T-helper 17 cell (primary cell): ENCODE measurements at places on chromosomes 5 and 9. TPM values are rescaled to one million over a fixed set of nuclear protein-coding genes. Genes with fewer than 3 reads are reported as not detected.

- H3K4me1 ChIP-seq = peaks cover 19% of the 10 kb centered on the region
- H3K4me3 ChIP-seq = no peak overlapping the region
- DNase-seq = no peak
- no peaks in the 10 kb centered on the region for H3K27me3 ChIP-seq
Observed at GRCh38 chr9:100052375-100052774, 46.4 kb downstream of the ERP44 start.

DNA sequence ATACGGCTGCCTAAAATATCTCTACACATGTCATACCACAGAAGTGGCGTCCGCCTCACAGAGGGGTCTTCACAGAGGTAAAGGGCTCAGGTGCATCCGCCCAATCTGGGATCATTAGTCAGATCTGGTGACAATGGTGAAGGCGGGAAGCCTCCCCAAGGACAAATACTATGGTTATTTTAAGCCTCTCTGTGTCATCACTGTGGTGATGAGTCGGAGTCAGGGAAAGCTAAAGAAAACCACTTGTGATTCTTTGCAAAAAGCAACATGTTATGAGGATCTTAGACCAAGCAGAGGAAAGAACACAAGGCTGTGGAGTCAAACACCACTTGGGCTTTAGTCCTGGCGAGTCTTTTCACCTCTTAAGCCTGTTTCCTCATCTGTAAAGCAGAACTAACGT is 190.4 kb downstream of the DRD1 start:
- peaks cover 2% of the 10 kb centered on the region for H3K36me3 ChIP-seq
- no peak for DNase-seq
- H3K4me1 ChIP-seq = peaks cover 16% of the 10 kb centered on the region
- H3K27ac ChIP-seq = peak overlapping the region; percentile 12
- H3K27me3 ChIP-seq = no peaks in the 10 kb centered on the region
- H3K4me3 ChIP-seq = no peak overlapping the region

GRCh38 chr5:158499075-158499891 is 600.4 kb downstream of the EBF1 start:
- H3K27me3 ChIP-seq = peaks cover 22% of the 10 kb centered on the region
- H3K36me3 ChIP-seq = no peaks in the 10 kb centered on the region

DNA sequence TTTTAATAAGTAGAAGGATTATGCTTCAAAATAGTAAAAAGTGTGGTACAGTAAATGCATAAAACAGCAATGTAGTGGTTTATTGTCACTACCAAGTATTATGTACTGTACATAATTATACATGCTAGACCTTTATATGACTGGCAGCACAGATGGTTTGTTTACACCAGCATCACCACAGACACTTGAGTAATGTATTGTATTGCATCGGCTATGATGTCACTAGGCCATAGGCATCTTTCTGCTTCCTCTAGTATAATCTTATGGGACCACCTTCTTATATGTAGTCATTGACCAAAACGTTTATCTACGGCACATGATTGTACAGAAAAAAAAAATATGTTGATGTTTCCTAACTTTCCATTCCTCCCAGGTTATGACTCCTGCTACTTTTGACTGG is 31.9 kb upstream of the SSBP2 start:
- no peak overlapping the region for H3K27ac ChIP-seq
- no peak overlapping the region for H3K4me3 ChIP-seq

DNA sequence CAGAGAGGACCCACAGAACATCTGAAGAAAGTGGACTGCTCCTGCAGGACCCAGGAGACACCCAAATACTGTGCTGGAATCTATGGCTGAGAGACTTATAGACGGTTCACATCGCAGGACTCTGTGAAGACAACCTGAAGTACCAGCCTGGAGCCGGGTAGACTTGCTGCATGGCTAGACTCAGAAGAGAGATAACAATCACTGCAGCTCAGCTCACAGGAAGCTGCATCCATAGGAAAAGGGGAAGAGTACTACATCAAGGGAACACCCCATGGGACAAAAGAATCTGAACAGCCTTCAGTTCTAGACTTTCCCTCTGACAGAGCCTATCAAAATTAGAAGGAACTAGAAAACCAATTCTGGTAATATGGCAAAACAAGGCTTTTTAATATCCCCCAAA is 26.5 kb upstream of the TRIM36 start:
- H3K4me1 ChIP-seq = no peaks in the 10 kb centered on the region
- no peak overlapping the region for H3K4me3 ChIP-seq
- no peak for DNase-seq
- H3K36me3 ChIP-seq = peaks cover 3% of the 10 kb centered on the region

The ATOX1 gene
- 24.3 TPM for total RNA-seq

- DNase-seq = no peak
- H3K36me3 ChIP-seq = no peaks in the 10 kb centered on the region
- no peak overlapping the region for H3K27ac ChIP-seq
- H3K4me1 ChIP-seq = no peaks in the 10 kb centered on the region
- no peak overlapping the region for H3K4me3 ChIP-seq
- H3K27me3 ChIP-seq = peaks cover 14% of the 10 kb centered on the region
Observed at GRCh38 chr9:109290385-109290784, 30.5 kb downstream of the EPB41L4B start.

The OGN gene
- not detected for total RNA-seq

GRCh38 chr9:97908705-97909104 is 13.6 kb downstream of the TRMO start:
- no peak for DNase-seq
- peaks cover 17% of the 10 kb centered on the region for H3K36me3 ChIP-seq

The PCDHA13 gene
- total RNA-seq = not detected

The LHX6 gene
- not detected for total RNA-seq

GRCh38 chr5:137649228-137649935 is 86.5 kb downstream of the KLHL3 start:
- H3K4me3 ChIP-seq = no peak overlapping the region
- no peak overlapping the region for H3K27ac ChIP-seq
- no peaks in the 10 kb centered on the region for H3K27me3 ChIP-seq
- DNase-seq = no peak
- H3K4me1 ChIP-seq = no peaks in the 10 kb centered on the region

DNA sequence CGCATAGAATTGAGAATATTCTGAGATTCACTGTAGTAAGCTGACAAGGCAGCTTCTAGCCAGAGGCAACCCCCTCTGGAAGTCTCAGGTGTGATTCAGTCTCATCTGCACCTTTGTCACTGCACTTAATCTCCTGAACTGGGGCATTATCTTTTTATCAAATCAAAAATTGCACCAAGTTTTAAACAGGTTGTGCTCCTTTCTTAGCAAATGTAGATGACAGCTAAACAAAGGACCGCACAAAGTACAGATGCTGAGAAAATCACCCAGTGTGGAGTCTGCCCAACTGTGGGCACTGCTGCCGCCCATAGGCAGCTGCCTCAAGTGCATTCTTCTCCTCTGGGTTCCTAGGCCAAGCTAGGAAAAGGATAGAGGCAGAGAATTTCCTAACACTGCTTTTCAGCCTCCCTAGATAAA is 51.1 kb downstream of the STARD4 start:
- peaks cover 14% of the 10 kb centered on the region for H3K36me3 ChIP-seq
- no peak for DNase-seq
- H3K4me1 ChIP-seq = peaks cover 12% of the 10 kb centered on the region
- no peak overlapping the region for H3K4me3 ChIP-seq

DNA sequence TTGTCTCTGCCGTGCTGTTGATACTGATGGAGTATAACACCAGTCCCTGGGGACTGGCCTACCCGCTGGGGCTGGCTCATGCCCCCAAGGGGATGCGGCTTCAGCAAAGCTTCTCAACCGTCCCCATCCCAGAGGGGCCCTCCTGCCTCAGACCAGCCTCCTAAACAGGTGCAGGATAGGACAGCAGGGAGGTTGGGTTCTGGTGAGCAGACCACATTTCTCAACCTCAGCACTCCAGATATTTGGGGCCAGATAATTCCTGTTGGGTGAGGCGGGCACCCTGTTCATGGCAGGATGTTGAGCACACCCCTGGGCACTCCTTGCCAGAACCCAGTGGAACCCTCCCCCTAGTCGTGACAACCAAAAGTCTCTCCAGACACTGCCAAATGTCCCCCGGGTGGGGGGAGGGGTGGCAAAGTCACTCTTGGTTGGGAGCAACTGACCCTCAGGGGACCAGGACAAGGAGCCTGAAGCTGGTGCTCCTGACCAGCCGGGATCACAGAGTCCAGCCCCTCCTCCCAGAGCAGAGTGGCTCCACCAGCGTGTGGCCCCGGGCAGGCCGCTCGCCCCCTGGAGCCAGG is 107.8 kb downstream of the ZNF354C start:
- peaks cover 16% of the 10 kb centered on the region for H3K27me3 ChIP-seq
- H3K4me3 ChIP-seq = peak overlapping the region; percentile 47
- DNase-seq = no peak
- H3K36me3 ChIP-seq = no peaks in the 10 kb centered on the region

DNA sequence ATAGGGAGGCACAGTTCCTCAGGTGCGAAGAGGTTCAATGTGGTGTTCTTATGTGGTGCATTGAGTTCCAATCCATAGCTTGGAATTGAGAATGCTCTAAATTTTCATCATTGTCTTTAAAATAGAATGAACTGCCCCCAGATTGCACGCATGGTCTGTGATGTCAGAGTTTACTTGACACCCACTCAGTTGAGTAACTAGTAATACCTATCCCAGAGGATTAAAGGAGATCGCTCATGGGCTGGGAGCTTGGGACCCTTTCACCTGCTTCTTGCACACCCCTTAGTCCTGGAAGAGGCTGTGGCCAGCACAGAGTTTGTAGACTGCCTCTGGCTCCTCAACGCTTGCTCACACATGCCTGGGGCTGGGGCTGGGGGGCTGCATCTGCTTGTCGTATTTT is 95.1 kb upstream of the OTULINL start:
- peaks cover 2% of the 10 kb centered on the region for H3K36me3 ChIP-seq
- no peak for DNase-seq
- H3K27me3 ChIP-seq = no peaks in the 10 kb centered on the region
- H3K4me3 ChIP-seq = no peak overlapping the region

DNA sequence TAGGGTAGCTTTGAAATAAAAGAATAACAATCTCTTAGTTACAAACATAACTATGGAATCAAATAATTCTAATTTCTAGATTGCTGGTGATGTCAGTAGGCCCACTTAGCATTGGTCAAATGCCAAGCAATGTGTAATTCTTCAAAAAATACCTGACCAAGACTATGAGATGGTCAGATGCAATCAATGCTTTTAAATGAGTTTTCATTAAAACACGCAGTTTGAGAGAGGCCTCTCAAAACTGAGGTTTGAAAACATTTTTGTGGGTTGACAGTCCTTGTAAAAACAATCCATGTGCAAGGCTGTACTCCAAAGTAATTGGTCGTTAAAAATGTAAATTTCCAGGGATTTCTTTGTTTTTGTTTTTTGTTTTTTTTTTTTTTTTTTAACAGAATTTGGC is 1.2 kb upstream of the RLN2 start:
- no peak overlapping the region for H3K4me3 ChIP-seq
- H3K27me3 ChIP-seq = no peaks in the 10 kb centered on the region
- H3K4me1 ChIP-seq = peaks cover 27% of the 10 kb centered on the region

GRCh38 chr9:115333277-115334070 is 215.5 kb upstream of the TNC start:
- H3K4me1 ChIP-seq = no peaks in the 10 kb centered on the region
- no peak for DNase-seq
- no peak overlapping the region for H3K4me3 ChIP-seq
- no peak overlapping the region for H3K27ac ChIP-seq
- H3K27me3 ChIP-seq = peaks cover 12% of the 10 kb centered on the region

DNA sequence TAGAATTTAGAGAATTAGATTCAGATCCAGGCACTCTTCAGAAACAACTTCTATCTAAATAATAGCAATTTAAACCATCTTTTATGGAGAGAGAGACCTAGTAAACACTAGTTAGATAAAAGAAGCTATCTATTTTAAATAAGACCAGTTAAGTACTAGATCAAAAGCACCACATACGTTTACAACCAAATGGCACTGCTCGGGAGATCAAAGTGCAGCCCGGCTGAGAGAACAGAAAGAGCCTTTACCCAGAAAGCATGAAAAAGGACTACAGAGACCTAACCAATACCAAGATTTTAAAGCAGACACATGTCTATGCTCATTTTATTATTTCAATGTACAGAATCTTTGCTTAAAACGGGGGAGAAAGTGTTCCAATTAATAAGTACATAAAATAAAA is 30.8 kb downstream of the LIX1 start:
- no peak overlapping the region for H3K27ac ChIP-seq
- DNase-seq = no peak
- H3K36me3 ChIP-seq = no peaks in the 10 kb centered on the region
- H3K4me3 ChIP-seq = no peak overlapping the region
- H3K27me3 ChIP-seq = peaks cover 16% of the 10 kb centered on the region
- H3K4me1 ChIP-seq = no peaks in the 10 kb centered on the region

DNA sequence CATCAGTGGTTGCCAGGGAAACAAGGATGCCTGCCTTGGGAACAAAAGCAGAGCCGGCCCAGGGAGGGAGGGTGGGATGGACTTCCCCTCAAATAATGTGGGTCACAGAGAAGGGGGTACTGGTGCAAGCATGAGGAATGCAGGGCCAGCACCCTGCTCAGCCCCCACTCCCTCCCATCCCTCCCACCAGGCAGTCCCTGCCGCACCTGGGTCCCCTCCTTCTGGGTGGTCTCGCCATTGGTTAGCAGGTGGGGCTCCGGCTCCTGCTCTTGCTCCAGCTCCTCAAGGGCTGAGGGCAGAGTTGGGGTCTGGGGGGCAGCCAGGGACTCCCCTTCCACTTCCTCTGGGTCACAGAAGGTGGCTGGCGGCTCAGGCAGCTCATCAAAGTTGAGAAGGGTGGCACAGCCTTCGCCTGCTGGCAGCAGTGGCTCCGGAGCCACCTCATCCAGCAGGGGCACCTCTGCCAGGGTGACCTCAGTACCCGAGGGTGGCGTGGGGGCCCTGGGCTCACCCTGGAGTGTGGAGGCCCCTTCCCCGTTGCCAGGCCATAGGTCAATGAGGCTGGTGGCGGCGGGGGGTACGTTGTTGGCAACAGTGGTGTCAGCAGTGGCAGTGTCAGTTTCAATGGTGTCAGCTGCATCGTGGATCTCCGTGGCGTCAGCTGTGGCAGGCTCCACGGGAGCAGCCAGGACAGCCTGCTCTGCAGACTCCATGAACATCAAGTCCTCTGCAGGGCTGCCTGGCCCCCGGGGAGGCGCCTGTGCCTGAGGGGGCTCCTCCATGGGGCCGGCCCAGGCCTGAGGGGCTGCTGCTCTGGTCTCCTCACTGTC is 11.5 kb downstream of the PRR7 start:
- H3K36me3 ChIP-seq = no peaks in the 10 kb centered on the region
- DNase-seq = no peak
- no peak overlapping the region for H3K27ac ChIP-seq
- peak overlapping the region; percentile 62 for H3K4me3 ChIP-seq

DNA sequence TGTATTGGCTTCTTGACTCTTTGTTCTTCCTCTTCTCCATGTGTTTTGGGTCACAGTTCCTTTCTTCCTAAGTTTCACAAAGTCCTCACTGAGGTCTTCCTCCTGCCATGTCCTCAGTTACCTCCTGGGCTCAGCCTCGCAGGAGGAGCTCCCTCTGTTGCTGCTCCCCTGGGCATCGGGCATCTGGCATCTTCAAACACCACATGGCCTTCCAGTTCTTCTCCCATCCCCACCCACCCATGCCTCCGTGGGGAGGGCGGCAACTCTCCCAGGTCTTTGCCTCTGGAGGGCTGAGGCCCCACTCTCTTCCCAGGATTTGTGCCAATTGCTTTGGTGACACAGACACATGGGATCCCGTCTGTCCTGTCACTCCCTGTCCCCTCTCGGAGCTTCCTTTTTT is 22.8 kb downstream of the MRPL36 start:
- peaks cover 10% of the 10 kb centered on the region for H3K4me1 ChIP-seq
- DNase-seq = no peak
- H3K27me3 ChIP-seq = peaks cover 7% of the 10 kb centered on the region
- no peak overlapping the region for H3K4me3 ChIP-seq
- no peak overlapping the region for H3K27ac ChIP-seq
- no peaks in the 10 kb centered on the region for H3K36me3 ChIP-seq
